Nucleus accumbens (tissue), 56 donors: ENCODE measurements at places on chromosomes 3 and 15.

GRCh38 chr3:117407317-117407716 lies 697.7 kb downstream of the TUSC7 start:
- no peak for DNase-seq

DNA sequence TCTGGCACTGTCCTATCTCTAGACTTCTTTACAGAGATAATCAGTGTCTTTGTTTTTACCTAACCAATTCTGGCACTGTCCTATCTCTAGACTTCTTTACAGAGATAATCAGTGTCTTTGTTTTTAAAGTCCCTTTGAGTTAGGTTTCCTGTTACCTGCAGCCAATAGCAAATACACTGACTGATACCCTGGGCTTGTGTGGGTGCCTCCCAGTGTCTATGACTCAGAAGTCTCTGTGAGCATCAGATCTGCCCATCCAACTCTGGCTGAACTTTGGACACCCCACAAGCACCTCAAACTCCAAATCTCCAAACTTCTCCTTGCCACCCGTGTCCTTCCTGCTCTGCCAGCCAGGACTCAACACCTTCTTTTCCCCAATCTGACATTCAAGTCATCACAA lies 30.4 kb downstream of the SLC41A3 start:
- DNase-seq: no peak

DNA sequence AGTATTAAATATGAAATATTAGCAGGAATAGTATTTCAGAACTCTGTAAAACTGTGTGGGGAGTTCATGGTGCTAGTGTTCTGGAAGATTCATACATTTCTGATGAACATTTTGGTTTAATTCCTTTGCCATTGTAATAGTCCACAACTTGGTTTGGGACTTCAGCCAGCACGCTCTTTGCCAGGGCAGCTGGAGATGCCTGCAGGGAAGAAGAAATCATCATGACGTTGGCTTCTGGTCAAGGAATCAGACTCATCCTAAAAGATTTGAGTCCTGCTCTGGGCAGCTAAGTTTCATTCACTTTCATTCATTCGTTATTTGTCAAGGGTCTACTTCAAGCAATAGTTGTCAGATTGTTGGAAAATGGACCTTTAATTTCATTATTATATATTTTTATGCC lies 32.4 kb upstream of the MRPL3 start:
- DNase-seq: no peak

DNA sequence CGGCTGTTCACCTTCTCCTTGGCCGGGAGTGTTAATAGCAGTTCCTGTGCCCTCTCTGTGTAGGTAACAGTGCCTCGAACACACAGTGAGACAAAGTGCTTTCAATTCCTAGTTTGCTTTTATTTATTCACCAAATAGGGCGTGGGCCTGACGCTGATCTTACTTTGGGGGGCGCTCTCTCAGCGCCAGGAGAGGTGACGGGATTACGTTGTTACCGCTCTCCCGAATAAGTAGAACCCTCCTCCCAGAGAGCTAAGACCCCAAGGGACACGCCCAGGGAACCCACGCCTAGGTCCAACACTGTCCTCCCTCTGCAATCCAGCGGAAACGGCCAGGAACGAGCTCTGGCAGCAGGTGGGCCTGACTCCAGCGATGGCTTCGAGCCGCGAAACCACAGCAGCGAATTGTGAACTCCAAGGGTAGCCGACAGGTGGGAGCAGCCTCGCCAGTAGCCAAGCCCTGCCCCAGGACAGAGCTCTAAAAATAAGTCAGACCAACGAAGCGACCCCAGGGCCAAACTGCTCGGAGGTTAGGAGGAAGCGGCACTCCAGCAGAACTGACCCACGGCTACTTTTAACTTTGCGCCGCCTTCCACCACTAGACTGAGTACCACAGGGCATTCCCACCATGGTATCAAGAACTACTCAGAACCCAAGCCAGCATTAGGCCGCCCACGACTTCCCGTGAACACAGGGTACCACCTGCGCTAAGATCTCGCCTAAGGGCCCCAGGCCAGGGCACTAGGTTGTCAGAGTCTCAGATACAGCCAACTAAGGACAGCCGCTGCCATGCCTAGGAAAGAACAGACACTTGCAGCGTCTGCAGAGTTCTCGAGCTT lies 1.6 kb upstream of the SIN3A start:
- DNase-seq: no peak

- DNase-seq: no peak
Measured at GRCh38 chr3:10563396-10563795, 58.0 kb upstream of the ATP2B2 start.

DNA sequence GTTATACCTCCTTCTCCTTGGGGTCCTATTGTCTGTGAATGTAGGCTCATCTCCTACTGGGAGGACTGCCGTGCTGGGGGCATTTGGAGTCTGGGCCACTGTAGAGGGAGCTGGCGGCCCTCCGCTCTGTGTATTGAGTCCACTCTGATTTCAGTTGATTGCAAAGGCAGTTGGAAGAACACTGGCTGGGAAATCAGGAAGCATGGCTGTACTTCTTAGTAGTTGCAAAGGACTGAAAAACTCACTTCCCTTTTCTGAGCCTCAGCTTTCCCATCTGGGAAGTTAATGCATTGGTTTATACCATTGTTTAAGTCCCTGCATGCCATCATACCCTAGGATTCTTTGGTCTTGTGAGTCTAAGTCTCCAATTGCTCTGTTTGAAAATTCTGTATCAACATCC lies 46.7 kb downstream of the TMED3 start:
- no peak for DNase-seq

DNA sequence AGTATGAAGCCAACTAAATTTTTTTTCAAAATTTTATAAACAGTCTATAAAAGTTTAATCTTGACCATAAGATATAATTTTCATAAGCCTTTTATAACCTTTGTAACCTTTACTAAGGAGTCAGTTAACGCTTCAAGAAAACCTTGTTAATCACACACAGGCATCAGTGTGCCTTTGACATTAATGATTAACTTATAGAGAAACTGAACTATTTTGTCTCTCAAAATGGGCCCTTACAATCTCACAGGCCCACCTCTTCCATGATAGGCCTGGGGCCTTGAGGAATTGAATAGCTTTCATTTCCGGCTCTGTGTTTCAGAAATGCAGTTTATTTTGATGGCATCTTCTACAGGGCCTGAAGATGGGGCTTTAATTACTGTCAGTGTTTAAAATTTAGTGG lies 70.1 kb downstream of the CD200 start:
- DNase-seq: no peak

- DNase-seq: no peak
Measured at GRCh38 chr3:141498598-141499223, 11.9 kb downstream of the RASA2 start.

DNA sequence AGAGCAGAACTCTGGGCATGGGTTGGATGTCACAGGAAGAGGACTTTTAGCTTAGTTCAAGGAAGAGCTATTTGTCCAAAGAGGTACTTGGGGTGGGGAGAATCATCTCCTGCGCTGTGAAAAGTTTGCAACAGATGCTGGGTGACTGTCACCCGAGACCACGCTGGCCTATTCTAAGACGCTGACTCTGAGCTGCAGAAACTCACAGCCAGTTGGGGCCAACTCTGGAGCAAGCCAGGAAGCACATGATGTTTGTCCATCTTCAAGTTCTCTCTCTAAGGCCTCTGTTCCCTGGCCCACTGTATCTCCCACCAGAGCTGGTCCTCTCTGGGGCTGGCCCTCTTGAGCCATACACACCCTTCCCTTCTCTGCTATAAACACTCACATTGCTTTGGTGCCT lies 17.9 kb upstream of the CDCP1 start:
- no peak for DNase-seq

- DNase-seq: no peak
Measured at GRCh38 chr15:88900309-88900981, 5.1 kb upstream of the HAPLN3 start.

DNA sequence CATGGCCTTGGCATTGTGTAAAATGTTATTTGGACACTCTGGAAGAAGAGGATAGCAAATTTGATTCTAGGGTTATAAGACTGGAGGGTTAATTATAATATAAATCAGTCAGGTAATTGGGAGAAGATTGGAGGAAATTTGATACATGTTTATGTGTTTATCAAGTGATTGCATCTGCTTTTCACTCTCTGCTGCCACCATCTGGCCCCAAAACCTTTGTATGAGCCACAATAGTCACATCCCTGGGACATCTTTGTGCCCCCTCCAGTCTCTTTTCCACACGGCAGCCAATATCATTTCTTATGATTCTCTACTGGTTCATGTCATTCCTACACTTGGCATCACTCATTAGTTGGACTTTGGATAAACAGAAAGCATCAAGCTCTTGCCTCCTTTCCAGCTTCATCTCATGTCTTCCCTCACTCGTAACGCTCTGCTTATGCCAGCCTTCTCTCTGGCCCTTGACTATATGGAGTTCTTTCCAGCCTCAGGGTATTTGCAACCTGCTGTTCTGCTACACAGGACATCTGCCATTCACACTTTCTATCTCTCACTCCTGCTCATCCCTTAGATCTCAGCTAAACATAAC lies 602.3 kb upstream of the SUCLG2 start:
- DNase-seq: no peak

DNA sequence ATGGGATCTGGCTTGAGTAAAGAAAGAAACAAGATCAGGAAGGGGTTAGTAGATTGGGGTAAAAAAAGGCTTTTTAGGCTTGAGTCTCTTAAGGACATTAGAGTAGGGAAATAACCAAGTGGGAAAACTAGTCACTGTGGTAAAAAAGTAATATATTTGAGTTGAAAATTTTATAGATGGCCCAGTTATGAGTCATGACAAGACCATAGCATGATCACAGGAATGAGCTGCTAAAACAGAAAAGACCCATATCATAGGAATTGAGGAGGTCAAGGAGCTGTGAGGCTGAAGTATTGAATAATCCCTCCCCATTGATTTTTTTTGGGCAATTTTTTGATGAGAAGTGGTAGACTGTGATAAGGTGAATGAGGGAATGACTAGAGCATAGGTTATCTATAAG lies 69.2 kb upstream of the TBC1D5 start:
- no peak for DNase-seq

GRCh38 chr15:59424616-59425015 lies 13.4 kb upstream of the FAM81A start:
- no peak for DNase-seq

- no peak for DNase-seq
Measured at GRCh38 chr15:28116521-28117431, 17.7 kb upstream of the OCA2 start.

DNA sequence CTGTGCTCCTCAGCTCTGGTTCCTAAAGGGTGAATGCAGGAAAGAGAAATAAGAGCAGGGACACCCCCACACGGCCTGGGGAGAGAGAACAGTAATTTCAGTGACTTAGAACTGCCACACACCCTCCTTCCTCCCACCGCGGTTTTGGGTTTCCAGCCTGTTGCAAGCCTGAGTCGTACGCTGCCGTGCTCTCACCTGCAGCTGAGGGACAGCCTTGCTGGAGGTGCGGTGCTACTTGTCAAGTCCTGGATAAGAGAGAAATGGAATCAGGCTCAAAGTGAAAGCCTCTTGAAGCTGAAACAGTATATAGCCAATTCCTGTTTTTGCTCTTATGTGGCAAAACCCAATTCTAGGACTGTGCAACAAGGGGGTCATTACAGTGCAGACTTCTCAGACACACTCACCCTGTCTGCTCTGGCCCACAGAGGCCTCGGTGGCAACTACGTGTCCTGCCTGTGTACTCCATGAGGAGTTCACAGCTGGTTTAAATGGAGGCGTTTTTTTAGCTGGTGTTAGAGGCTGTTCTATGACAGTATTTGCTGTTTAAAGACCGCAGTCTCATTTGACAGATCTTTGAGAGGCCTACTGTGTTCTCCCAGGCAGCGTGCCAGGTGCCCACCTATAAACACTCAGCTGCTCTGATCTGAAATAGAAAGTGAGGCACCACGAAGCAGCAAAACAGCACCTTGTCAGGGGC lies 42.9 kb downstream of the TBC1D2B start:
- no peak for DNase-seq

GRCh38 chr3:46082021-46082420 lies 54.7 kb upstream of the XCR1 start:
- no peak for DNase-seq

DNA sequence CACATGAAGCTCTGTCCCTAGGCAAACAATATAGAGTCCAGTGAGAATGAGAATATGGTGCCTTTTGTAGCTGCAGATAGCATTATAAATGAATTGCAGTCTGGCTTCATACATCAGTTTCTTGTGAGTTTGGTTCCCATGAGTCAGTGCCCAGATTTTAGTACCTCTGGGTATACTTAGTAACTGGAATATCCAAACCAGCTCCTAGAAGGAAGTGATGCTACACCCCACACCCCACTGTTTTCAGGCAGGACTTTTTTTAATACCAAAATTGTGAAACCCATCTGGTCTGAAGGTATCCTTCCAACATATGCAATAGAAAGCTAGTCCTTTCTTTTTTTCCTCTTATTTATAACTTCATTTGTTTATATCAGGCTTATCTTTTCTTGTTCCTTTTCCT lies 42.1 kb upstream of the FOXP1 start:
- DNase-seq: no peak

DNA sequence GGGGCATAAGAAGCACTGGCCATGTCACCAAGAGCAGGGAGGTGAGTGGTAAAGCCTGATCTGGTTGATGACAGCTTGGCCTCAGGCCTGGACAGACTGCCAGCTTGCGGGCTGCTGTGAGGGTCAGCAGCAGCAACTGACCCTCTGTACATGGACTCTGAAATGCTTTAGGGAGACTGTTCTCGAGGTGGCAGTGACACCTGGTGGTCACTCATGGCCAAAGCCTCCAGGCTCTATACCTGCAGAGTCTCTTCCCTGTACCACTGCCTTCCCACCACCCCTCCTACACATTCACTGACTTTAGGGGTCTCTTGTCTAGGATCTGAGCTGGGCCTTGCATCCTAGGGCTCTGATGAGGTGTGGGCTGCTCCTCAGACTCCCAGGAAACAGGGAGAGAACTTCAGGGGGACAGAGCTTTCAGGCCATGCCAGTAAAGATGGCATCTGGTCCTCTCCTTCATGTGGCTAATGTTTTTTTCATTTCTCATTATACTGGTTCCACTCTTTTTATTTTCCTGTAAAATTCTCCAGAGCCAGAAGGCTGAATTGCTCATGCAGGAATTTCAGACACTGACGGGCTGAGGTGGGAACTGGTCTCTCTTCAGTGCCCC lies 17.2 kb upstream of the TIMP4 start:
- DNase-seq: peak; percentile 36
